Uterus (tissue), 4 donors: ENCODE measurements at places on chromosomes 1 and 21. TPM values are rescaled to one million over a fixed set of nuclear protein-coding genes. Genes with fewer than 3 reads are reported as not detected.

DNA sequence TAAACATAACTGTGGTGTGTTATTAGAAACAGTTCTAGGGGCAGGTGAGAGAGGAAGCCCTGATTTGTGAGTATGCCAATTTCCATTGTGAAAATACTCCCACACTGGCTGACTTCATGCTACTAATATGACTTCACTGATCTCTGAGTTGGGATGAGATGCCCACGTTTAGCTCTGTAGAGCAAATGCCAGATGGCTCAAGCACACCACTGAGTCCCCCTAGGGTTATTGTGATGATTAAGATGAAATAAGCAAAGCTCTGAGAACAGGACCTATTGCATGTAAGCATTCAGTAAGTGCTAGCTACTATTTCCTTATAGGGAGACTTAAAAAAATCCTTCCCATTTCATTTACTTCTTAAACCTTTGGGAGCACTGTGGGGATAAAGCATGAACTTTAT is 117.6 kb downstream of the CENPF start:
- DNase-seq: no peak
- no peak overlapping the region for H3K27ac ChIP-seq
- H3K36me3 ChIP-seq: no peaks in the 10 kb centered on the region
- no peaks in the 10 kb centered on the region for H3K27me3 ChIP-seq

DNA sequence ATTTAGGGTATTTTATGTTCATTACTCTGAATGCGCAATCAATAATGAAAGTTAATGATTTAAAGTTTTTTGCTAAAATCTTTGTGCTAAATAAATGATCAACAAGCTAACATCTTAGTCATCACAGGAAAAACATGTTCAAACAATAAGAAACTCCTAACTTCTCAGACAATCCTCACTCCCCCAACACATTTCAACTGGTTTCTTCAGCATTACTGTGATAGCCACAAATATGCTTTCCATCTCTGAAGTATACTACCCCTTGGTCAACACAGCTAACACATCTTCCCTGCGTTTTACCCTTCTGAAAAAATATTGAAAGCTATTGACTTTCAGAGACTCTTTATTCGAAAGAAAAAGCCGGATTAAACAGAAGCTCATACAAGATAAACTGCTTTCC is 85.8 kb downstream of the ZNF644 start:
- H3K36me3 ChIP-seq: no peaks in the 10 kb centered on the region
- no peaks in the 10 kb centered on the region for H3K4me1 ChIP-seq
- no peaks in the 10 kb centered on the region for H3K27me3 ChIP-seq
- no peak for DNase-seq

The PM20D1 gene
- not detected for total RNA-seq

- H3K36me3 ChIP-seq: no peaks in the 10 kb centered on the region
- H3K4me1 ChIP-seq: no peaks in the 10 kb centered on the region
- H3K4me3 ChIP-seq: no peak overlapping the region
- no peaks in the 10 kb centered on the region for H3K27me3 ChIP-seq
These were observed 132.4 kb downstream of the SDCCAG8 start for GRCh38 chr1:243388276-243388675.

The BACH1 gene
- total RNA-seq: 103 TPM
